CD4-positive, alpha-beta T cell (primary cell): ENCODE measurements at places on chromosomes 5 and 9. TPM values are rescaled to one million over a fixed set of nuclear protein-coding genes. Genes with fewer than 3 reads are reported as not detected.
A peak's percentile ranks its signal among the peaks of the same experiment; 100 is the strongest.

GRCh38 chr5:103211576-103212561 is 46.7 kb upstream of the MACIR start:
- H3K27me3 ChIP-seq, result no peaks in the 10 kb centered on the region
- H3K36me3 ChIP-seq, result no peaks in the 10 kb centered on the region
- no peak overlapping the region for H3K27ac ChIP-seq
- no peaks in the 10 kb centered on the region for H3K4me1 ChIP-seq

- H3K4me1 ChIP-seq, result no peaks in the 10 kb centered on the region
- H3K27ac ChIP-seq, result no peak overlapping the region
- no peak overlapping the region for H3K4me3 ChIP-seq
- DNase-seq, result no peak
- H3K36me3 ChIP-seq, result no peaks in the 10 kb centered on the region
- H3K27me3 ChIP-seq, result peaks cover under 1% of the 10 kb centered on the region
Observed at GRCh38 chr5:133704411-133704810, 92.1 kb upstream of the FSTL4 start.

DNA sequence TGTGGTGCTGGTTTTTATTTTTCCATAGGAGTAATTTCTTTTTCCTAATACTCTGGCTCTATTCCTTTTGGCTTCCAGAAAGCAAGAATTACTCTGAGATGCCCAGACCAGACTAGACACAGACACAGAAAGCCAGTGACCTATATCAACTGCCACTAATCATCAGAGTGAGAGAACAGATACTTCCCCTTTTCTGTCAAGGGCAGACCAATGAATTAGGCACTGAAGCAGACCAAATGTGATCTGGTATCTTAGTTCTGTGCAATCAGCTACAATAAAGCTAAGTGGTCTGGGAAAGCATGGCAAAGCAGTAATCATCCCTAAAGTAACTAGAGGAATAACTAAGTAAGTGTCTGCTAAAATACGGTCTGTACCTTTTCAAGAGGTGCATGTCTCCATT is 239.1 kb downstream of the ELAVL2 start:
- no peak overlapping the region for H3K4me3 ChIP-seq
- no peaks in the 10 kb centered on the region for H3K4me1 ChIP-seq
- H3K27me3 ChIP-seq, result no peaks in the 10 kb centered on the region
- no peaks in the 10 kb centered on the region for H3K36me3 ChIP-seq

DNA sequence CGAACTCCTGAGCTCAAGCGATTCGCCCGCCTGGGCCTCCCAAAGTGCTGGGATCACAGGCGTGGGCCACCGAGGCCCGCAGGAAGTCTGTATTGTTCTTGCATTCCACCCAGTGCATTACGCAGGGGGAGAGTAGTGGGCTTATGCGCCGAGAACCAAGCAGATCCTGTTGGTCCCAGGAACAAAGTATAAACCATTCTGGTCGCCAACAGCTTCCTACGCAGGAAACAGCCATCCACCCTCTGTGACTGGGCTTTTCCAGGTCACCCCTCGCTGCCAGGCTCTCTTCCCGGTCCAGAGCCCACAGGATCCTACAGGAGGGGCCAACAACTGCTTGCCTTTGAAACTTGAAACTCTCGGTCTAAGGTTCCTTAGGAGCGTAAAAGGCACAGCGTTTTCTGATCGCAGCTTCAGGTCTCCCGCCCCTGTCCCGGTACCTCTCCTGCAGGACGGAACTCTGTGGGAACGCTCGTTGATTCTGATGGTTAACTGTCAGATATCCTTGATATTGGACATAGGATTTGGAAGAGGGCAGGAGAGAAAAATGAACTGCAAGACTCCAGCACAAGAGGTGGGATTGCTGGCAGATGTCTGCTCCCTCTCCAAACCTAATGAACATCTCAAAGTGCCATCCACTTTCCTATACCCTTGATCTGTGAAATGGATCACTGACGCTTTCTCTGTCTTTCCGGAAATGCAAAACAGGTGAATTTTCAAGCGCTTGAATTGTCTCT is 4.2 kb upstream of the ANXA2R start:
- no peaks in the 10 kb centered on the region for H3K27me3 ChIP-seq
- no peak overlapping the region for H3K4me3 ChIP-seq
- H3K4me1 ChIP-seq, result peaks cover 47% of the 10 kb centered on the region
- no peak for DNase-seq

DNA sequence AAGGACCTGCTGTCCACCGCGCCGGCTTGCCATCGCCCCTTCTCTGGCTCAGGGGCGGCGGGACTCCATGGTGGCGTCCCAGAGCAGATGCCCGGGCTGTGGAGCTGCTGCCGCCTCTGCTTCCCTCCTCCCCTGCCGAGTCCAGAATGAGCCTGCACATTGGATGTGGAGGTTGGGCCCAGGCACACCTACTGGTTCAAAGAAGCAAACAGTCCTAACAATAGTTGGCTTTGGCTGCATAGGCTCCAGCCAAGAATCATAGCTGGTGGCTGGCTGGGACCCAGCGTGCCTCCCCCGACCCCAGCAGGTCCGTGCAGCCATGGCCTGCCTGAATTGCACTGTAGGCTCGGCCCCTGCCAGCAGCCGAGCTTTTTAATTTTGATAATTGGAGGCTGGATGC is 25.8 kb downstream of the ADAMTSL2 start:
- H3K4me3 ChIP-seq, result no peak overlapping the region
- no peaks in the 10 kb centered on the region for H3K36me3 ChIP-seq
- no peak for DNase-seq
- peaks cover 8% of the 10 kb centered on the region for H3K4me1 ChIP-seq
- H3K27ac ChIP-seq, result no peak overlapping the region
- H3K27me3 ChIP-seq, result peaks cover 9% of the 10 kb centered on the region

The PPP3R2 gene
- not detected for total RNA-seq

- H3K27me3 ChIP-seq, result no peaks in the 10 kb centered on the region
- H3K4me3 ChIP-seq, result peak overlapping the region; percentile 93
- H3K27ac ChIP-seq, result peak overlapping the region; percentile 57
Observed at GRCh38 chr5:218457-219291, 554 bp downstream of the SDHA start.

GRCh38 chr5:126219616-126220015 is 203.6 kb upstream of the GRAMD2B start:
- H3K36me3 ChIP-seq, result no peaks in the 10 kb centered on the region
- H3K27me3 ChIP-seq, result no peaks in the 10 kb centered on the region
- no peak overlapping the region for H3K27ac ChIP-seq
- no peaks in the 10 kb centered on the region for H3K4me1 ChIP-seq

DNA sequence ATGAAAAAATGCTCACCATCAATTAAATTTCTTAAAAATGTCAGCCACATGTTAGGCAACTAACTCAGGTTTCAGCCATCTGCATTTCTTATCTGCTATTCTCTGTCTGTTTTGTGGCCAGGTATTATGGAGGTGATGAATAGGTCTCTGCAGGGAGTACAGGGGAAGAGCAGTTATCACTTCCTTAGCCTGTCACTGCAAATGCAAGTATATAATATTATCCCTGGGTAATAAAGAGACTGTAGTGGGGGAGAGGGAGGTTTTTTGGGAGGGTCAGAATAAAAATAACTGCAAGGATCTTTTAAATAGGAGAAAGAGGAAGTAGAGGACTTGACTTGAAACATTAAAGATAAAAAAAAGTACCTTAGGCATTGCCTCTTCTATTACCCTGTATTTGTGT is 49.6 kb upstream of the PTGER4 start:
- no peak overlapping the region for H3K27ac ChIP-seq
- H3K36me3 ChIP-seq, result no peaks in the 10 kb centered on the region
- no peaks in the 10 kb centered on the region for H3K4me1 ChIP-seq

The ECM2 gene
- not detected for total RNA-seq

- H3K4me1 ChIP-seq, result no peaks in the 10 kb centered on the region
- no peaks in the 10 kb centered on the region for H3K36me3 ChIP-seq
- H3K27me3 ChIP-seq, result no peaks in the 10 kb centered on the region
- no peak overlapping the region for H3K27ac ChIP-seq
Observed at GRCh38 chr5:163885117-163885516, 379.7 kb downstream of the MAT2B start.
